NCI-H2171 (cell line): ENCODE measurements at places on chromosomes 7 and 10.

- DNase-seq, result no peak
These were observed 31.5 kb downstream of the TMEM248 start for GRCh38 chr7:66952343-66953043.

GRCh38 chr7:130473876-130474275, 18.0 kb upstream of the MEST start:
- DNase-seq, result no peak

GRCh38 chr7:70498232-70498992, 633.5 kb upstream of the GALNT17 start:
- peak; percentile 56 for DNase-seq

DNA sequence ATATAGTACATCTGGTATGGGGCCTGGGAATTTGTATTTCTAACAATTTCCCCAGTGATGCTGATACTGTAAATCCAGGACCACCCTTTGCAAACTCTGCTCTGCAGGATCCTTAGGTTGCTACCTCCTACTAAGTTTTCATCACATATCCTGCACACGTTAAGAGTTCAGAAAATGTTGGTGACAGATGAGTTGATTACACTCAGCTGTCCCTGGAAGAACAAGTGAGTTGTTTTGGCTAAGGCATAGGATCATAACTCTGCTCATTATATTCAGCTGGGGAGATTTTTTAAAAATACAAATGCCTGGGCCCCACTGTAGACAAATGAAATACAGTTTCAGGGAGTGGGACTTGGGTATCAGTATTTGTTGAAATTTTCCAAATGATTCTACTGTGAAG, 274.6 kb upstream of the HABP2 start:
- no peak for DNase-seq

DNA sequence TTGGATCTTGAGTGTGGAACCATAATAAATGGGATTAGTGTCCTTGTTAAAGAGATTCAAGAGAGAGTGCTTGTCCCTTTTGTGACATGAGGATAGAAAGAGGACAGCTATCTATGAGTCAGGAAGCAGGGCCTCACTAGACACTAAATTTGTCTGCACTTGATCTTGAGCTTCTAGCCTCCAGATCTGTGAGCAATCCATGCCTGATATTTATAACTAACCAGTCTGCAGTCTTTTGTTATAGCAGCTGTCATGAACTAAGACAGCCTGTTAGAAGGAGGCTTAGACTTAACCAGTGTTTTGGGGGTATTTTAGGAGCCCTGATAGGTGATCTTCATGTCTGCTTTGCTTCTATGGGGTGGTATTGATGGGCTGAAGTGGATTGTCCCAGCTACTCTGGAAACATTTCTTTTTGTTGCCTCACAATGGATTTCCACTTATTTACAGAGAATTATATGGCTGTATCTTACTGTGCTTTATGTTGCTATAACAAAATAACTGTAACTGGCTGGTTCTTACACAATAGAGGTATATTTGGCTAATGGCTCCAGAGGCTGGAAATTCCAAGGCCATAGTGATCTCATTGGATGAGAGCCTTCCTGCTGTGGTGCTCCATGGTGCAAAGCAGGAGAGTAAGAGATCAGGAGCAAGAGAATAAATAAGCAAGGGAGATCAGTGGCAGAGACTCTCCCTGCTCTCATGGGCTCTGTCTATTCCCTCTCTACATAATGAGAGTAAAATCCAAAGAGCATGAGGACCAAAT, 23.4 kb upstream of the AKR1C3 start:
- DNase-seq, result no peak

DNA sequence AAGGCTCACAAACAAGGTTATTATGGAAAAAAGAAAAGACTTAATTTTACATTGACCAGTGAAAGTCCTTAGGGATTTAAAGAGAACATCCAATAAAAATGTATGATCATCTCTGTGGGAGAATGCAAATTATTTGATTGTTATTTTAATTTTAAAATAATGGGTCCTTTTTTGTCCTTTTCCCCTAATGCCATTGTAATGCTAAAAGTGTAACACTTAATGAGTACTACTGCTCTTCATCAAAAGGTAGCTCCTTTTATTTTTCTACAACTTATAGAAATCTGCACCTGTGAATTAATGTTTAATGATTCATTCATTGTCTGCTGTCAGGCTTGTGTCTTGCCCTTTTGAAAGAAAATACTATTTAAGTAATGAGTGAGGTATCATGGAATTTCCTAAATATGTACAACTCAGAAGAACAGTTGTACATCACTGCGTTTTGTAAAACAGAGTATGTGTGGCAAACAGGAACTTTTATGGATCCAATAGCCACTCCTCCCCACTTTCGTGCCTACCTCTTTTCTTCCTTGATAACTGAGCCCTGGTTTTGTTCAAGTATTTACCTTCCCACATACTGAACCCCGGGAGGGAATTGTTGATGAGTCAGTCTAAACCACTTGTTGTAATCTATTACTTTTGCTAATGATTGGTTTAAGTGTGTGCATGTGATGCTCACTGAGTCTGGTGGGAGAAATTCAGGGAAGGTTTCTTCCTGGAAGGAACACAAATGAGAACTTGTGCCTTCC, 19.9 kb upstream of the TRUB1 start:
- no peak for DNase-seq

DNA sequence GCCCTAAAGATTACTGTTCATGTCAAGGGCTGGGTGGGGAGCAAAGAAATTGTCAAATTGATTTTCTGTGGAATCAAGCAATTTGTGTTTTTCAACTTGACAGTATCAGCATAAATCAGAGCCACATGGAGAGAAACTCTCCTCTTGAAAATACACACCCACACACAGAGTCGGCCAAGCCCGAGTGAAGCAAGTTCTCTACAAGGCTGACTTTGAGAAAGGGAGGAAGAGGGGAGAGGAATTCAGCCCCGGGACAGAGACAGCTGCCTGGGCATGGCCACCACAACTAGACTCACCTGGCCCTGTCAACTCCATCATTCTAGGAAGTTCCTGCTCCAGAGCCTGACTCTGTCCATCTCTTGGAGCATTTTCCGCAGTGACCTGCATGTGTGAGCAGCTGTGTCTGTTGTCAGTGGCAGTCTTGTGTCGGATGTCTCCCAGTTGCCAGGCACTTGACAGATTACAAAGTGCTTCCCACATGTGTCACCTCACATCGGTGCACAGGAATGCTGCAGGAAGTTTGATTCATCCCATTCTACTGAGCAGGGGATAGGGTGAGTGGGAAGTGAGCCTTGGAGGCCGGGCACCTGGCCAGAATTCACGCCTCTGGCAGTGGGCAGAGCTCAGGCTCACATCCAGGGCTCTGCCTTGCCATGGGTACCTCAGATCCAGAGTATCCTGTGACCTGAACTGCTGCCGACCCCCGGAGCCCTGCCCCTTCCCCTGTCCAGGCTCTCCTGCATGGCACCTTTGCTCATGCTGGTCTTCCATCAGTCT, 37.9 kb downstream of the ADAM12 start:
- no peak for DNase-seq

GRCh38 chr7:23164846-23165245, 17.0 kb upstream of the NUP42 start:
- no peak for DNase-seq

DNA sequence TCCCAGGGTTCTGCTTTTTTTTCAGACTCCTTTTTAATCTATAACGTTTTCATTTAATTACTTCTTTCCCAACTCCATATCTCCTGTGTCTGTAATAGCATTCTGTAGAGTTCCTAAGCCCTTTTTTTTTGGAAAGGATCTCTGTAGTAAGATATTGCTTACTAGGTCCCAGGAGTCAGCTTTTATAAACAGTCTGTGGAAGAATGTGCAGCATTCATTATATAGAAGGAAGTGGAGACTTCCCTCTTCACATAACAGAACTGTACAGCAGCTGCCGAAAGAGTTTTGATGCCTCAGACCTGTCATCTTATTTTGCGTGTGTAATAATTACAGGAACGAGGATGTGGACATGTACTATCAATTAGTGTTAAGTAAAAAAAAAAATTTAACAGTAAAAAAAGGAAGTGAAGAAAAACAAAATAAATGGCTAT, 7.4 kb upstream of the STEAP4 start:
- DNase-seq, result no peak
